AG20443 (cell line): ENCODE measurements at places on chromosomes 3 and 15.

- DNase-seq, result no peak
Measured at GRCh38 chr3:171384101-171384891, 75.9 kb downstream of the TNIK start.

GRCh38 chr3:184562878-184563560, 1.4 kb downstream of the EPHB3 start:
- DNase-seq, result no peak

GRCh38 chr3:129628169-129628522, 21.7 kb upstream of the PLXND1 start:
- DNase-seq, result no peak

DNA sequence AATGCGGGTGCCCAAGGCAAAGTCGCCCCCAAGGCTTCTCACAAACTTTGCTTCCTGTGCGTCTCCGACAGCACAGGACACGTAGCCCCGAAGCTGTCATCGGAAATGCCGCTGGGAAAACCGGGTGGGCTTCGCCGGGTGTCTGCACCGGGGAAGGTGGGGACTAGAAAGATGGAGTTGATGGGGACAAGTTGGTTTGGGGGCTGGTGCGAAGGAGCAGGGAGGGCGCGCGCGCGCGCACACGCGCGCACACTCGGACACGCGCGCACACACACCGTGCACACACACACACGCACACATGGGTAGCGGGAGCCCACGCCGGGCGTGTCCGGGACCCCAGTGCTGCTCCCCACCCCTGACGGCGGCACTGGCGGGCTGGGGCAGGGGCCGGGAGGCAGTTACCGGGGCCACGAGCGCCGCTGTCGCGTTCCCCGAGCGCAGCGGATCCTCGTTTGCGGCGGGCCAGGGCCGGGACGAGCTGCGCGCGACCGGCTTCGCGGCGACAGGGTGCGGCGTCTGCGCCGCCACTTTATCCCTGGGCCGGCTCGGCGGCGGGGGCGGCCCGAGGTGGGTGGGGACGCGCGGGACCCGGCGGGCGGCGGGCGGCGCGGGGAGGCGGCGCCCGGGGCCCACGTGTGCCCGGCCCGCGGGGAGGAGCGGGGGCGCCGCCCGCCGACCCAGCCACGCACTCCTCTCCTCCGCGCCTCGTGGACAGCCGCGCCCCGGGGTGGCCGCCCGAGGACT, 539 bp upstream of the MGLL start:
- peak; percentile 82 for DNase-seq

DNA sequence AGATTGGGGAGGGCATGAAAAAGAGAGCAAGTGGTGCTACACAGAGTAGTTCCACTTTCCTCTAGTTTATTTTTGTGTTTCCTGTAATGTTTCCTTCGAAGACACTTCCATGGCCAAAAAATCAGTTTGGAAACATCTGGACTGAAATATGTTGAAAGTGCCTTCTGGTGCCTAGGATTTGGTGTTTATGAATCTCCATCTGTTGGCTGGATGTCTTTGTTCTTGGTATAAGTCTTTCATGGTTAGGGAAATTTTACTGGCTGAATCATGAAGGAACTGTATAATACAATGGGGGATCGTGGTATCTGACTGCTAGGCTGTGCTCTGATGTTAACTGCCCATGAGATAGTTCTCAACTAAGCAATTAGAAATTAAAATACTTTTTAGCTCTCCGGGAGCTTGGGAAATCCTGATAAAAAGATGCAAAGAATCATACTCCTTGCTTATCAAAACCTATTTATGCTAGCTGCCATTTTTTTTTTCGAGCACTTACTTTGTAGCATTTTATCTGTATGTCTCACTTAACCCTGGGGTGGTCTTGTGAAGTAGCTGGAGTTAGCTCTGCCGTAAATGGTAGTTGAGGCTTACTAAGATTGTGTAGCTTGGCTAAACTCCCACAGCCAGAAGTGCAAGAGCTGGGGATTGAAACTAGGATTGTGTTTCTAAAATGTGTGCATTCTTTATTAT, 21.9 kb downstream of the AKAP13 start:
- DNase-seq, result no peak

GRCh38 chr3:13025090-13025489, 48.1 kb downstream of the IQSEC1 start:
- DNase-seq, result peak; percentile 93

DNA sequence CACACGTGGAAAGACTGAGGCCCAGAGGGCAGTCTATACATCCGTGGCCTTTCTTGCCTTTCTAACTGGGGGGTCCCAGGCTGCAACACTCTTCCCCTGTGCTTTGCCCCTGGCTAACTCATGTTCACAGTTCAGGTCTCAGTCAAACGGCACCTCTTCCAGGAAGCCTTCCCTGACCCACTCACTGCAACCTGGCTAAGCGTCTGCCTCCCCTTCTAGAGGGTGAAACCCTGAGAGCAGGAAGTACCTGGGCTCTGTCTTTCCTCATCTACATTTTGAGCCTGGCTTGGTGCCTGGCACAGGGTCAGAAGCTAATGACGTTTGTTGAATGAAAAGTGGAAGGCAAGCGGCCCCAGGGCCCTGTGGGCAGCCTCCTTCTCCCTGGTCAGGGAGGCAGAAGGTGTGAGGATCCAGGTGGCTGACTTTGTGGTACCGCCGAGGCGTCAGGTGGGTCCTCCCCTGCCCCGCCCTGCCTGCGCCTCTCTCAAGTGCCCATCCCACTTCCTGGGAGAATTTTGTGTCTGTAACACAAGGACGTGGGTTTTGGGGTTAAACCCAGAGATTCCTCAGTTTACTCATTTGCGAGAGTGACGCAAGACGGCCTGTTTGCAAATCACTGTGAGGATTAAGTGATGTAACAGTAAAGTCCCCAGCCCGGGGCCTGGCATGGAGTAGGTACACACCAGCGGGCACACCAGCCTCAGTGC, 32.1 kb downstream of the DNASE1L3 start:
- no peak for DNase-seq

- DNase-seq, result no peak
Measured at GRCh38 chr15:67509918-67510317, 11.0 kb upstream of the C15orf61 start.

GRCh38 chr15:89172921-89173320, 48.5 kb downstream of the RLBP1 start:
- no peak for DNase-seq

DNA sequence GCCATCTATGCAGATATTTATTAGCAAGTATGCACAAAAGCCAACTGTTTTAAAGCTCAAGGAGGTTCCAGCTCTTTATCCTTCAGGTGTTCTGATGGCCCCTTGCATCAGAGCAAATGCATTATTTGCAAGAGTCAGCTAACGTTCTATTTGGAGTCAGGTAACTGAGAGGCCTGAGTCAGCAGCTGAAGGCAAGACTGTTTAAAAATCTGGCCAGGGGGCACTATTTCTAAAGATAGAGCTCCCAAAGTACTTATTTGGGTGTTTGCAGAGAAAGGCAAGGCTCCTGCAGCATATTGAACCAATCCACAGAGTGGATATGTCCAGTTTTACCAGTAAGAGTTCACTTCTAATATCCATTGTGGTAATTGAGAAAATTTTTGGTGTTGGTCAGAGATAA, 146.1 kb downstream of the LRTM1 start:
- no peak for DNase-seq

DNA sequence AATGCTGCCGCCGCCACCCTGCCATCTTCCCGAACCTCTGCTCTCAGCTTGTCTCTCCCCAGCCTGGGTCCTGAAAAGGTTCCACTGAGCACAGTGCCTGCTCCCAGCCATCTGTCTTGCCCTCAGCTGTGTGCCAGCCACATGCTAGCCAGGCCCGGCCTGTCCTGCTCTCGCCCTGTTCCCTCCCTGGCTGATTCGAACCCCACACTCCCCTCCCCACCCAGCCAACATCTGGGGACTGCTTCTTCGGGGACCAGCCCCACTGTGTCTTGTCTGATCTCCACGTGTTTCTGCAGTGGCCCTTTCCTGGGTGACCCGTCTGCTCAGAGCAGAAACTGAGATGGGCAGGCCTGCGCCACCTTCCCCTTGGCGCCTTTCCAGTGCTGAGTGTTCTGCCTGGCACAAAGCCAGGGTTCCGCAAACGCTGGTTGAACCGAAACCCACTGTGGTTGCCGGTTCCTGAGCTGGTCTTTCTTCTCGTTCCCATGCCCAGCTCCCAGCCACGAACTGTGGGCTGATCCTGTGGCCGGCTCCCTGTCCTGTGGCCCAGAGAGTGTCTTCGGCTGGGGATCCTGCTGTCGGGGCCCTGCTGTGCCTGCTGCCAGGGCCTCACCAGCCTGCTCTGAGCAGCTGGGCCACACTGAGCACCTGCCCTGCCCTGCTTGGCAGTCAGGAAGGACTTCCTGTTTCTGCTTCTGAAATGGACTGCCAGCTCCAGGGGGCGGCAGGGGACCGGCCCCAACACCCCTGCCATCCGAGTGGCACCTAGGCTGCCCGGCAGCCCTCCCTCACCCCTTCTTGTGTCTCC, 62.7 kb upstream of the KLF13 start:
- DNase-seq, result no peak

GRCh38 chr3:132867526-132867925, 145.3 kb upstream of the NPHP3 start:
- no peak for DNase-seq

DNA sequence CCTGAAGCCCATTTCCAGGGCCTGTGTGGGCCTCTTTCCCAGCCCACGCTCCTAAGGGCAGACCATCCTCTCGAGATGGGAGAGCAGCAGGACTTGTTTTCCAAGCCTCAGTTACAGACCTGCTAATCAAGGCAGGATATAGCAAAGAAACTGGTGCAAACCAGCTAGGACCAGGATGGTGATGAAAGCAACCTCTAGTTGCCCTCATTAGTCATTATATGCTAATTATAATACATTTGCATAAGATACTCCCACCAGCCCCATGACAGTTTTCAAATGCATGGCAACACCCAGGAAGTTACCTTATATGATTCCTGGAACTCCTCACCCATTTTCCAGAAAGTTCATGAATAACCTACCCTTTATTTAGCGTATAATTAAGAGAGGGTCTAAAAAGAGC, 34.4 kb upstream of the TRH start:
- no peak for DNase-seq

DNA sequence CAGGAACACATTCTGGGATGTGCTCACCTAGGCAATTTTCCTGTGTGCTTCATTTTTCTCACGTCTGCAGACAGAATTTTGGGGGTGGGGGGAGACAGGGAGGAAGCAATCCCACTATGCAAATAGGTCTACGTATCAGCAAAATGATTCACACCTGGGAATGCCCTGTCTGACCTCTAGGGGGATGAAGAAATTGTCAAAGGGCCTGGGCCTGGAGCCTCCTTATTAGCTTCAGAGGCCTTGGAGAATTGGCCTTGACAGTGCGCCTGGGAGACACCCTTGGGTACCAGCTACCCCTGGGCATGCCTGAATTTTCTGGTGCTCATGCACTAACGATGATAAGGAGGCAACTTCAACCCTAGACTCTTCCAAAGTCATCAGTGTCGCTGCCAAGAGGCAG, 207.5 kb downstream of the CADPS start:
- DNase-seq, result no peak

DNA sequence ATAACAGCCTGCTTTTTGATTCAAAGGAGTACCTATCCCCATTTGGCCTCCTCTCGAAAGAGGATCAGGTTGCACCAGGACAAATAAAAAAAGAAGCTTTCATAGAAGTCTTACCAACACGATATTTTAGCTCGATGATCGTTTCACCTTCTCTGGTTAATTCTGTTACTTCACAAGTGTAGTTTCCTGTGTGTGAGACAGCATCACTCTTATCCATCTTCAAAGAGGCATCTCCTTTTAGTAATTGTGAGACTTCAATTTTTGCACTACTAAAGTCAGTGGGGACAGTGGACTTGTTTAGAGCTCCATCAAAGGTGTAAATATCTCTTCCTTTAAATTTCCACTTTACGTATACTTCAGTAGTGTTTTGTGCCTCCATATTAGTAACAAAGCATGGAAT, 11.0 kb downstream of the CD47 start:
- no peak for DNase-seq

DNA sequence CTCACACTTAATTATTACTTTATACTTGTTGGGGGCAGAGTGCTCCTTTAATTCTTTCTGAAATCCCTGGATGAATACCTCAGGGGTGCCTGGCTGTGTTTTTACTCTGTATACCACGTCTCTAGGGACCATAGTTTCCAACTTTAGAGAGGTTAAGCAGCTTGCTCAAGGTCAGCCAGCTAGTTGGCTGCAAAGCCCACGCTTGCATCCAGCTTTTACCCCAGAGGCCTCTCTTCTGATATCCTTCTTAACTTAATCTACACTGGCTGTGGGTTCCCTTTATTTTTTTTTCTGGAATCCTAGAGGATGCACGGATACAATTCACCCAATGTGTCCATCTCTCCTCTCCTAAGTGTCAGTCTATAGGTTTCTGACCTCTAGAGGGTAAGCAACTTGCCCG, 1.4 kb downstream of the PDZRN3 start:
- DNase-seq, result no peak

DNA sequence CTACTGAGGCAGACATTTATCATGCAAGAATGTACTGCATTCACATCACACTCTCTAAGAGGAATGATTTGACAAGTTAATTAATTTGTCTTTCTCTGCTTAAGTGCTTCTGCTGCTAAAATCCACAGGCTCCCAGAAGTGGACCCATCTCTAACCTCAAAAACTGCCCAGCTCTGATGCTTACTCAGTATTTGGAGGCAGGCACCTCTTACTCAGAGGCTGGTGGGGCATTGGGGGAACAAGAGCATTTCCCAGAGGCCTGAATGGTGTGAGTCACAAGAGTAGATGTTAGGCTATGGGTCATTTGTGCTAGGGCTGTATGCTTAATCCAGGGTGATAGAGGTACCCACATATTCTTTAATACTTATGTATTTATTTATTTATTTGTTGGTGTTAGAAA, 34.4 kb upstream of the HCN4 start:
- DNase-seq, result no peak

- DNase-seq, result no peak
Measured at GRCh38 chr3:95751509-95751908, 1062.9 kb upstream of the EPHA6 start.

DNA sequence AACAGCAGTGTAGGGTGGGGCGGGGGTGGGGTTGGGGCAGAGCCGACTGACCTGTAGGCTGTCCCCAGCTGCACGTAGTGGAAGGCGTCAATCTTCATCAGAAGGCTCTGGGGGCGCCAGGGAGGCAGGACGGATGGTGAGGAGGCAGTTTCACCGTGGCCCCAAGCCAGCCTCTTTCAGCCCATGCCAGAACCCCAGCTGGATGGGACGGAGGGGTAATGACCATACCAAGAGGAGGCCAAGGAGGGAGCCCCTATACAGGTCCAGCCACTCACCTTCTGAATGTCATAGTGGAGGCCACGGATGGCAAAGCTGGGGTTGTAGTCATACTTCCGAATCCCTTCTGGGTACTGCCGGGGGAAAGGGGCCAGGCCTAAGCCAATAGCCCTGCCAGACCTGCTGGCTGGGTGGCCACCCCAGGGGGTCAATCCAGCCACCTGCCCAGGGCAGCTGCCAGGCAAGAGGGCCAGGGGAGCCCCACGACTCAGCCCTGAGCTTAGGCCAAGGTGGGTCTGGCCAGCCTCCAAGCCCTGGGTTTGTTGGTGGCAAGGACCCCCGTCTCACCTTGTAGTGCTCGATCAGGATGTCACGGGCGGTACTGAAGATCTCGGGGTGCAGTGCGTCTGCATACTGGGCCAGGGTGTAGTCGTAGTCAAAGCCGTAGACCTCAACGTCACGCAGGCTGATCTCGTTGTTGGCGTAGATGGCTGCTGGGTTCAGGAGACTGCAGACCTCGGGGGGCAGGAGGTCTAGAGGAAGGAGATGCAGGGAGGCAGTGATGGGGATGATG, 4.9 kb downstream of the NT5DC2 start:
- no peak for DNase-seq

GRCh38 chr3:141998669-141999290, 122.3 kb downstream of the ATP1B3 start:
- peak; percentile 21 for DNase-seq

- no peak for DNase-seq
Measured at GRCh38 chr15:73910522-73911303, 15.5 kb upstream of the LOXL1 start.
